HFF-Myc (cell line): ENCODE measurements at places on chromosomes 16 and 17.

DNA sequence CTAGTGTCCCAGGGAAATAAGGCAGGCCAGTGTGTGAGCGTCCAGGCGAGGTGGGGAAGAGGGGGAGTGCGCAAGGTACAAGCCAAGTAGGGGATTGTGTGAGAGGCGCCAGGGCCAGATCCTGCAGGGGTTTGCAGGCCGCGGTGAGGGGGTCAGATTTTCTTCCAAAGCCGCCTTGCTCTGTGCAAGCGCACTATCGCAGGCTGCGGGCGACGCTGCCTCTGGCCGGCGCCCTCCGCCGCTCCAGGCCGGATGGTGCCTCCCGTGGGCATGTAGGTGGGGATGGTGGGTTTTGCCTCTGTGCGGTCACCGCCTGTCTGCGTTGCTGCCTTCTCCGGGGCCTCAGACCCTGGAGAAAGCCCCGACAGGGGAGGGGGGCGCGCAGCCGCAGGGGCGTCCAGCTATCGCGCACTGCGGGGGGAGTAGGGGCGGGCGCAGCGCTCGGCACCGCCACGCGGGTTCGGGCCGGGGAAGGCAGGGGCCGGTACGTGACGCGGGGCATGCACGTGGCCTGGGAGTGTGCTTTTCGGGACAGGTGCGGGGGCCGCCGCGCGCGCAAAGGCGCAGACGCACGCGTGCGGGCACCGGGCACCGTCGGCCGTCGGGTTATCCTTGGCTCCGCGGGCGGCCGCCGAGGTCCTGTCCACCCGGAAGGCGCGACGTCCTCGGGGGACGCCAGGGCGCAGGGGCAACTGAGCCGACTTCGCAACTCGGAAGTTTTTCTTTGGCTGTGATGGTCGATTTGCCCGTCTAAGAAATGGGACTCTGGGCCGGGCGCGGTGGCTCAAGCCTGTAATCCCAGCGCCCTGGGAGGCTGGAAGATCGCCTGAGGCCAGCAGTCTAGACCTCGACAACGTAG is 1.1 kb upstream of the HAPSTR1 start:
- DNase-seq: no peak

GRCh38 chr16:87380881-87381280 is 2.7 kb downstream of the FBXO31 start:
- no peak for DNase-seq

DNA sequence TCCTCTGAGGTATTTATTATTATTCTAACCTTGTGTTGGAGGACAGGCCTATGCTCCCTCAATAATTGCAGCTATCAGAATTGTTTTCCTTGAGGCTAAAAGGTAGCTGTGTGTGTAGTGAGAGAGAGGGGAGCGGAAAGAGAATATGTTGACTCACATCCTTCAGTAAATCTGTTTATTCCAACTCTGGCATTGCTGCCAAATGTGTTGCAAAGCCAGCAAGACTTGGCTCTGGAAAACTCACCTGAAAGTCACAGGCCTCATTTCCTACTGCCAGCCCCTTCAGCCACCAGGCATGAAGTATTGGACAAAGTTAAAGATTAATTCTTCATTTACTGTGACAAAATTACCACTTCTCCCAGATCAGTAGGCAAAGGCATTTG is 9.6 kb downstream of the CA10 start:
- no peak for DNase-seq

DNA sequence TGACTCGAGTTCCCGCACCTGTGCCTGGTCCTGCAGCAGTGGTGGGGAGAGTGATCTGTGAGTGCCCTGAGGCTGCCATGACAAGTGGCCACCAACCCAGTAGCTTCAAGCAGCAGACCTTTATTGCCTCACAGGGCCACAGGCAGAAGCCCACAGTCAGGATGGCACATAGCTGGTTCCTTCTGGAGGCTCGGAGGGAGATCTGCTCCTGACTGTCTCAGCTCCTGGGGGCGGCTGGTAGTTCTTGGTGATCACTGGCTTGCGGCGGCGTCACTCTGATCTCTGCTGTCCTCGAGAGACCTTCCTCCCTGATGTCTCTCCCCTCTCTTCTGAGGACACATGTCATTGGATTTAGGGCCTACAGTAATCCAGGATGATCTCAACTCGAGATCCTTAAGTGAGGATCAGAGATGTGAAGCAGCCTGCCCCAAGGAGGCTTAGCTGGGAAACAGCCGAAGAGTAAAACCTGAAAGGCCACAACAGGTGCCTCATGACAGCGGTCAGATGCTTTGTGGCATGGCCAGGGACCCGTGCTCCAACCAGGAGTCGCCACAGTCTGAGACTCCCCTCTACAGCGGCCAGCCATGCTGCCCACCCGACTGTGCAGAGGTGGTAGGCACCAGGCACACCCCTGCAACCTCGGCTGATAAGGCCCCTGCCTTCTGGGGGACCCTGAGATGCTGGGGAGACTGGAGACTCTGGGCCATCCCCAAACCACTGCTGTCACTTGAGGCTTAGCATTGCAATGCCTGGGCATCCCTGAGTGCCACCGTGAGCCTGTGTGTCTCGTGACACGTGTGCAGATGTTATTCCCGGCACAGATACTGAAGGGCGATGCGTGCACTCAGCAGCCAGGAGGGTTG is 30.0 kb upstream of the SLC38A10 start:
- DNase-seq: no peak

GRCh38 chr17:65774787-65775186 is 213.3 kb upstream of the AXIN2 start:
- DNase-seq: no peak

DNA sequence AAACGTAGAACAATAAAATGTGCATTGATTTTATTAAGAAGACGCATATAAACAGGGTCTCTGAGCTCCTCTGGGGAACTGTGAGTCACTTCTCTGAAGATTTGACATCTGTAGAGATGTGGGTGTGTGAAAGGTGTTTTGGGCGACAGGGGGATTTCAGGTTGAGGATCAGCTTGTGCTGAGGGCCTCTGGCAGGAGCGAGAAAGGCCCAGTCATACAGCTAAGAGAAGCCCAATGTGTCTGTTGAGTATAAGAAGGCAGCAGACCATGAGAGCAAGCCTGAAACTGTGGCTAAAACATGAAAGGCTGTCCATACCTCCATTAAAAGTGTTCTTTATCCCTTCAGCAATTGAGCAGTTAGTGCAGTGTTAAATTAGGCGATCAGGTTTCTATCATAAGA is 406.5 kb upstream of the MON1B start:
- no peak for DNase-seq
